ENCODE measurements at places on chromosomes 11 and 22.

GRCh38 chr22:22546490-22546889, 12.6 kb downstream of the PRAME start:
- DNase-seq = no peak

DNA sequence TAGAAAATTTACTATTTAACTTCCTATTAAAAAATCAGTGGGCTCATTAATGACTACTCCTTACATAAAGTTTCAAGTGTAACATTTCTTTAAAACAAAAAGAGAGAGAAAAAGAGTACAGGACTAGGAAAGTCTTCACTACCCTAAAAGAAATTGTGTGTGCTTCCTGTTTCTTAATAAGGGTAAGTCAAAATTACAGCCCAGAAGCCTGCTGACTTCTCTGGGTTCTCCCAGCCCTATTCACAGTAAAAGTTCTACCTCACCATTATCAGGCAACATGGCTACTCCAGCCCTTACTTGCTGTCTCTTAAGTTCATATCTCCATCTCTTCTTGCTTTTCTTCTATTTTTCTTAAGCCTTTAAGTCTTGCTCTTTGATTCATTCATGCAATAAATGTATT, 20.3 kb upstream of the ZC3H12C start:
- DNase-seq = no peak

DNA sequence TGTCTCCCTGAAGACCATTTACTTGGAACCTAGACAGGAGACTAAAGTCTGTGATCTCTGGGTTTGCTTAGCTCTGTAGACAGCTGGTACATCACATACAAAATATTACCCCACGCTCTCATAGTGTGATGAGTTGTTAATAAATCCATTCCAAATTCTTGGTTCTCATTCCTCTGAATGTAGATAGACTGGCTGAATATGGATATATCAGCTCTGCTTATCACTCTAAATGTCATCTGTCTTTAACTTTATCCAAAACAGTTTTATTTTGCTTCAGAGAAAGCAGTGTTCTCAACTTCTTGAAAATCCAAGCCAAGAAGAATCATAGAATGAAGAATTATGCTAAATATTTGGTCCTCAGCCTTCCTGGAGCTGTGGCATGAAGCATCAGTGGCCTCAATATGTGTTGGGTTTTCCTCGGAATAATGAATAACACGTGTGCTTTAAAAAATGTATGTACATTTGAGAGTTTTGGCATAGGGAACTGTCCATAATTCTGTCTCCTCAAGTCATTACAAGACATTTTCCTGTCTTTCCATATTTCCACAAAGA, 10.5 kb upstream of the LDLRAD3 start:
- DNase-seq = no peak

DNA sequence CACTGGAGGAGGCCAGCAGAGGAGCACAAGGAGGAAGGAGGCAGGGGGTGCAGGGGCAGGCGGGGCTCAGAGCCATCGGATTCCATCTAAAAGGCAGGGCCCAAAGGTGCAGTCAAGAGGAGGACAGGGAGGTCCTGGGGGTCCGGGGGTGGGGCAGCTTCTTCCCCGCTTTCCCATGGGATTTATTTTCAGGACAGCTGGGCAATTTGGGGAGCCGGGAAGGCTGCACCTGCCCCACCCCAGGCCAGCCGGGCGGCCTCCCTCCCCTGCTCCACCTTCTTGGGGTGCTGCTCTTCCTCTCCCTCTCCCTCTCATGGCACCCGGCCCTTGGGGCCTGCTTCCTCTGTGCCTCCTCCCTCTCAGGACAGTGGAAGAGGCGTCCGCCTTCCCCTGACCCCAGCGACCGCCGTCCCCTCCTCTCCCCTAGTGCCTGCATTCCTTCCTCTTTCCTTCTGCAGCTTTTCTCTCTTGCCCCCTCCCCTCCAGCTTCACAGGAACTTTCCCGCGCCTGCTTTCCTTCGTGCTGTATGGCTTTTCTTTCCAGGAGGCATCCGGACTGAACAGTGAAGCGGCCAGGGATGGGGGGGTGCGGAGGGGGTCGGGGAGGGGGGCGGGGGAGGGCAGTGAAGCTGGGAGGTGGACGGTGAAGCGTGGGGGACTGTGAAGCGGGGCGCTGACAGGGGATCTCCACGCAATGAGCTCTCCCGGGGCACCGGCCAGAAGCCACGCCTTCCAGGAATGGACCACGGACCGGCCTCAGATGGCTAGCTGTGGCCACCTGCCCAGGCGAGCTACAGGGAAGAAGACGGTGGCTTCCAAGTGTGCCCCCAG, 26.9 kb downstream of the APOBEC3H start:
- no peak for DNase-seq

DNA sequence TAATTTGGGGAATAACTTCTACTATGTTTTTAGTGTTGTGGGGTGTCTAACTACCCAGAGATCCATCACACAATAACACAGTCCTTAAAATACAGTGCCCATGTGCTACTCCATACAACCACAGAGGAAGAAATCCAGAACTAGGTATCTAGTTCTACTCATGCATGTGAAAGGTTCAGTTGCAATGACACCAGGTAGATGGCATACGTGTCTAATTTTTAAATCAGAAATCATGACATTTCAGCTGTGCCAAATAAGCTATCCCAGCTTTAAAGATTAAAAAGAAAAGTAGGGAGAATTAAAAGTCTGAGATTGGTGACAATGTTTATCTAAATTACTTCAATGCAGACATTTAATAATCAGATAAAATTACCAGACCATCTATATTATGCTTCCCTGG, 122.2 kb downstream of the CD44 start:
- no peak for DNase-seq

DNA sequence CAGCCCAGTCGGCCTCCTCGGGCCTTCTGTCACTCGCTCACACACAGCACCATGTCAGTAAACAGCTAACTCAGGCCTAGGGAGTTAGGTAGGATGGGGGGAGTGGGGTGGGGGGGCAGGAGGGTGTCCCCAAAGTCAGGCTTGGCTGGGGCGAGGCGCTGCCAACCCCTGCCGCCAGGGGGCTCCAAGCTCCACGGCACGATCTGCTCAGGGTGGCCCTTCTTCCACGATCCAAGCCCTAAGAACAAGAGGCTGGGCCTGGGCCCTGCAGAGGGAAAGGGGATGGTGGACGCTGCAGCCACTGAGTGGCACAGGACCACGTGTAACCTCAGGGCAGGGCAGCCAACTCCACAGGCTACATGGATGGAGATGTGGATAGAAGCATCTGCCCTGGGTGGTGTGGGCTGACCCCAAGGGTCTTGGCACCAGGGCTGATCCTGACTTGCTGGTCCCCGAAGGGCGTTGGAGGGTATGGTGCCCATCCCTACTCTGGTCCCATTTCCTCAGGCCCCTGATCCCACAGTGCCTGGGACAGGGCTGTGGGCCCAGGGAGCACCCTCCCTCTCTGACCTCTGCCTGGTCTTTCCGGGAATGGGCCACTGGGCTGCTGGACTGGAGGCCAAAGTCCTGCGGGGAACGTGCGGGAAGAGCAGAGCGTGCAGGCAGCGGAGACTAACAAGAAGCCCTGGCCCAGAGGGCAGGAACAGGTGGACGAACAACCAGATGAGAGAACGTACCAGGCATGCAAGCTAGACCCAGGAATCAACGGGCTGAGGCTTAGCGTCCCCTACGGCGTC, 29.1 kb upstream of the TXNRD2 start:
- DNase-seq = peak; percentile 62

DNA sequence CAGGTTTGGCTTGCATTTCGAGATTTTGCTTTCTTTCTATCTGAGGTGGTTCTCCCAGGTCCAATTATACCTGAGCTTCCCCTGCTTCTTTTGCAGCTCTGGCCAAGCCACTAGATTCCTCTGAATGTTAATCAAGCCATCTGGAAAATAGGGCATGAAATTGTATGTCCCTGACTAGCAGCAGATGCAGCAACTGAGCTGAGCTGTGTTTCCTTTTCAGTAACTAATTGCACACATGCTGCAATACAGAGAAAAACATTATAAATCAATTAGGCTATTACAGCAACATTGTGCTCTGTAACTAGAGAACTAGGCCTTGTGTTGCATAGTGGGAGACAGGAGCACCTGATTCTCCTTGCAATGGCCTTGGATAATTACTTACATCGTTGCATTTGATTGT, 408.3 kb downstream of the ETS1 start:
- no peak for DNase-seq

DNA sequence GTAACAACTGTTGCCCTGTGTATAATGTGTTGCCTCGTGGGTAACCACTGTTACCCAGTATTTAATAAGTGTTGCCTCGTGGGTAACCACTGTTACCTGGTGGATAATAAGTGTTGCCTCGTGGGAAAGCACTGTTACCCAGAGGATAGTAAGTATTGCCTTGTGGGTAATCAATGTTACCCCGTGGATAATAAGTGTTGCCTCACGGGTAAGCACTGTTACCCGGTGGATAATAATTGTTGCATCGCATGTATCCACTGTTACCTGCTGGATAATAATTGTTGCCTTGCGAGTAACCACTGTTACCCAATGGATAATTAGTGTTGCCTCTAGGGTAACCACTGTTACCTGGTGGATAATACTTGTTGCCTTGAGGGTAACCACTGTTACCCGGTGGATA, 17.1 kb upstream of the NXPE4 start:
- no peak for DNase-seq

DNA sequence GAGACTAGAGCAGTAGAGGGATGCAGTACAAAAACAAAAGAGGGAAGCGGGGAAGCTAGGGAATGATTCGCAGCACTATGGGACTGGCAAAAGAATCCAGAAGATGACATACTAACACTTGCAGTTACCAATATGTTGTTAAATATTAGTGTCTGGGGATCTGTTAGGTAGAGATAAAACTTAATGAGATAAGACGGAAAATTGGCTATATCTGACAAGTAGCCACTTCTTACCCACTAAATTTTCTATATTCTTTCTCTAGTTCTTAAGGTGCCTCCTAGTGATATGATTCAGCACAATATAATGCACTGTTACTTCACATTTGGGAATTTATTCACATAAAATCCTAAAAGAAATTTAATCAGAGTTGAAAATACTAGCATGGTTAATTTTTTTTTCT, 30.8 kb downstream of the CCDC90B start:
- no peak for DNase-seq

DNA sequence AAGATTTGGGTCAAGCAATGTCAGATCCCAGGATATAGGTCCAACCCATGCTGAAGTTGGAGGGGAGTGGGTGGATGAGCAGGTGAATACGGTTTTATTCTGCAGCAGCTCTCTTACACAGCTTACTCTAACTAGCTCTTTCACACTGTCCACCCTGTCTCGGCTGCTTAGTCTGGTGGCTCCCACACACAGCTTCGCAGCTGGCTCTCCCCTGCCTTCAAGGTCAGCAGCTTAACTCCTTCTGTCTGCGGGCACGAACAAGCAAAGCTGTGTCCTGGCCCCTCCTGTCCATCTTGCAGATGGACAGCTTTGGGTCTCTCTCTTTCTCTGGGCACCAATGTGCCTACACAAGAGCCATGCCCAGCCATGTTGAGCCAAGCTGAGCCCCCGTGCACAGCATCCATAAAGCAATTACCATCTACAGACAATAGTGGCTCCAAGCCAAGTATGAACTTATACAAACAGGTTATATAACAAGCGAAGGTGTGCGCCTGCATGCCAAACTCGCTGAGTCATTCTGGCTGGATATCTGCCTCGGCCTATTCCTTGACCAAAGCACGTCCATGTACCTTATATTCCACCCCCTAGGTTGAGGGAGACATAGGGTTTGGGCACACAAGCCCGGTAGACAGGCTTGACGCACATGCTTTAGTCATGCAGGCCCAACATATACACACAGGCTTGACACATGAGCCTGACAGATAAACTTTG, 1307.8 kb upstream of the RAG2 start:
- DNase-seq = no peak

DNA sequence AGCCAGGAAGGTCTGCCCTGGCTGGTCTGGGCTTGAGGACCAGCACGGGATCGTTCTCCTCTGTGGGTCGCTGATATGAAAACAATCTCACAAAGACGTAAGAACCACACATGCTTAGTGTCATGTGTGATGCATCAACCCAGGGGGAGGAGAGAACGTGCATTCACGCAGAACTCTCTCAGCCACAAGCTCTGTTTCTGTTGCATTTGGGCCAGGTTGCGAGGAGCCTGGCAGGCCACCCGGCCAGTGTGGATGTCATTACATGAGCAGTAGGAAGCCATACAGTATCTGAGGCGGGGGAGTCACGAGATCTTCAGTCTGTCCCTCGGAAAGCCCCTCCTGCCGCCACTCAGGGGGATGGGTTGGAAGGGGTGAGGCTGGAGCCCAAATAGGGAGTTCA, 53.1 kb upstream of the KCNQ1OT1 start:
- DNase-seq = no peak

DNA sequence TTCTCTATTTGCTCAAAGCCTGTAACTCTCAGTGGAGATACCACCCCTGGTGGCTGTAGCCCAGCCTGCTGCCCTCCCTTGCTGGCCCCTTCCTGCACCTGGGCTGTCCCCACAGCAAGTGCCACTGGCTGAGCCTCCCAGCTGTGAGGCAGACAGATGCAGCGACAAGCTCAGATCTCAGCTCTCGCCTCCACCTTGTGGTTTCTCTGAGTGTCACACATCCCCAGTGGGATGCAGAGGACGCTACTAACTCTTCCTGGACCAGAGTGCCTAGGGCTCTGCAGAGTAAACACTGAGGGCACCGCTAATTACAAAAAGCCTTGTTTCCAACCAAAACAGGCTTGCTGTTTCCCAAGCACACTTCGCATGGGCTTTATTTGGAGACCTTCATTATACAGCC, 8.9 kb downstream of the YPEL1 start:
- DNase-seq = peak; percentile 14

DNA sequence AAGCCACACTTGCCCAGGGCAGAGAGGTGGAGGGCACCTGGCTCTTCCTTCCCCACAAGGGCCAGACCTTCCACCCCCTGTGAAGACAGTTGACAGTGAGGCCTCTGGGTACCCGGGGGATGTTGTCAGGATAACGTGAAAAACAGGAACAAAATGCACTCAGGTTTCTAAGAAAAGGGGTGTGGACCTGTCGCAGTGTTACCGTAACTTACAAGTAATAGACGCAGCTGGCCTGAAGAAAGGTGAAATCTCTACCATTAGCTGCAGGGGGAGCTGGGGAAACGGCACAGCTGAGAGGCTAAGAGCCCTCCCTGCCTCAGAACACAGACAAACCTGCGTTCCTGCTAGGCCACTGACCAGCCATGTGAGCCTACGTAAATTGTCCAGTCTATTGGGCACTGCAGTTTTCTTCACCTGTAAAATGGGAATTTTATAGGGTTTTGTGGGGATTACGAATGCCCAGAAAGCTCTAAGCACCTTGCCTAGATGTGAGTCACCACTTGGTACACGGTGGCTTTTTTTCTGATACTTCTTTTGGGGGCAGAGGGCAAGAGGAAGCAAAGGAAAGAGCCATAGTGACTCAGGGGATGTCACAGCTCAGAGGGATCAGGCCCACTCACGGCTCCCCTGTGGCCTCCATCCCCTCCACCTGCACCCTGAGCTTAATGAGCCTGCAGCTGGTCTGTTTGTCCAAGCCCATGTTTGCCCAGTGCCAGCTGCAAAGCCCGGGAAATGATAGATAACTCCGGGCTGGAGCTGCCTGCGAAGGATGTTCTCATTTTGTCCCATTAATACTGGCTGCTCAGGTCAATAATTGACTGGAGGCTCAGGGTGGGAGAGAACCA, 18.4 kb upstream of the CABP7 start:
- no peak for DNase-seq

DNA sequence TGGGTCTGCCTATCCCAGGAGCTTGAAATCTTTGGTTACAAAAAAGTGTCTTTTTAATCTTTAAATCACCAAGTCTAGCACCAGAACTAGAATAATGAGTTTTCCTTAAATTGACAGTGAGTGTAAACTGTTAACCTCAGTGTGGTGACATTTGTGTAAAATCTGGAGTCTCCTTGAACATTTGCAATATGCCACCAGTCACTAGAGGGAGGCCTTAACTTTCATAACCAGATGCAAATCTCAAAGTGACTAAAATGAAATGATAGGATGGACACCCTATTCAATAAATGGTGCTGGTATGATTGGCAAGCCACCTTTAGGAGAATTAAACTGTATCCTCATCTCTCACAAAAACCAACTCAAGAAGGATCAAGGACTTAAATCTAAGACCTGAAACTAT, 8.3 kb upstream of the SCGB1D2 start:
- no peak for DNase-seq
